WTC11 (cell line): ENCODE measurements at places on chromosomes 7 and 10.

GRCh38 chr10:109961174-109962001 is 38.1 kb upstream of the XPNPEP1 start:
- peak overlapping the region; percentile 78 for H3K27ac ChIP-seq
- H3K27me3 ChIP-seq: no peaks in the 10 kb centered on the region
- H3K4me1 ChIP-seq: peaks cover 46% of the 10 kb centered on the region
- H3K4me3 ChIP-seq: peak overlapping the region; percentile 39
- no peaks in the 10 kb centered on the region for H3K36me3 ChIP-seq

- no peak for DNase-seq
- peaks cover 3% of the 10 kb centered on the region; the same call in 1 of the 2 replicates for H3K36me3 ChIP-seq
- peaks cover 8% of the 10 kb centered on the region for H3K4me1 ChIP-seq
Observed at GRCh38 chr7:90231304-90231703, 13.7 kb upstream of the CFAP69 start.

GRCh38 chr10:132533571-132534260 is 3.9 kb upstream of the INPP5A start:
- peaks cover 24% of the 10 kb centered on the region for H3K4me1 ChIP-seq
- no peak overlapping the region for H3K4me3 ChIP-seq
- no peak overlapping the region for H3K27ac ChIP-seq
- peaks cover 5% of the 10 kb centered on the region for H3K36me3 ChIP-seq
- H3K27me3 ChIP-seq: peaks cover 28% of the 10 kb centered on the region

DNA sequence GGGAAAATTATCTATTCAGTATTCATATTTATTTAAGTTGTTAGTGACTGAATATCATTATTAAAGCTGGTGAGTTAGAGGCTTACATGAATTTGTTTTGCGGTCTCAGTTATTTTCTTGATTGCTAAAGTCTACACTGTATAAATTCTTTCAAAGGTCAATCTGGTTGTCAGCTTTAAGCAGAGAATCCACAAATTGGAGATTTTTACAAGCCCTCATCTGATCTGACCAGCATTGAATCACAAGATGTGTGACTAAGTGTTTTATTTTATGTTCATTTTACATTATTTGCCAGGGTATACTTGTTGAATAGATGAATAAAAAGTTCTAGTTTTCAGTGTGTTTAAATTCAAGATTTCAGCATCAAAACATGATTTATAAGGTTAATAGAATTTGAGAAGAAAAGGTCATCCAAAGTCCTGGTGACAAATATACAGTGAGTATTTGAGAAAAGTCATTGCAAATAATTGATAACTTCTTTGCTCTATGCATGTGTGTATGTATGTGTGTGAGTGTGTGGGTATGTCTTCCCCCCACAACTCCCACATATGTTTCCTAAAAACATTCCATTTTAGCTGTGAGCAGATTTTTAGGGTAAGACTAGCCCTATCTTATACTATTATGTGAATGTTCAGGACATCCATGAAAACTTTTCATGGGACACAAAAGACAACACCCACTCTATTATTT is 4.4 kb downstream of the SEMA3A start:
- no peaks in the 10 kb centered on the region for H3K27me3 ChIP-seq
- peaks cover 45% of the 10 kb centered on the region for H3K4me1 ChIP-seq
- no peak for DNase-seq
- no peak overlapping the region for H3K4me3 ChIP-seq

- DNase-seq: no peak
- no peak overlapping the region for H3K27ac ChIP-seq
- no peak overlapping the region for H3K4me3 ChIP-seq
- no peaks in the 10 kb centered on the region for H3K27me3 ChIP-seq
Observed at GRCh38 chr10:12400266-12400931, 51.1 kb downstream of the CAMK1D start.

DNA sequence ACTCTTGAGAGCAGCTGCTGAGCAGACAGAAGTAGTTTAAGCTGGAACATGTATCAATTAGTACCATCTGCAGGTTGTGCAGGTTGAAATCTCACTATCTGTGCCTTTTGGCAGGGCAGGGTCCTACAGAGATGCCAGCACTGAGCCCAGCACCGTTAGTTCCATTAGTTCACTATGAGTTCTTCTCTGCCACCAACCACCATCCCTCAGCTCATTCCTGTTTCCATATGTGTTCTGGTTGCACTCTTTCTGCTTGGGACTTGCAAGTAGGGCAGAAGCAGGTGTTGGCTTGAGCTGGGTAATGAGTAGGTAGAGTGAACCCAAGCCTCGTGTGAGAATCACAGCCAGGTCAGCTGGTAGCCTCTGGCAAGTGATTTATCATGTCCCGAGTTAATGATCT is 2.8 kb downstream of the SMO start:
- H3K4me3 ChIP-seq: peak overlapping the region; percentile 14; the same call in 1 of the 2 replicates
- peaks cover 25% of the 10 kb centered on the region for H3K36me3 ChIP-seq
- H3K27me3 ChIP-seq: peaks cover 25% of the 10 kb centered on the region
- H3K4me1 ChIP-seq: peaks cover 40% of the 10 kb centered on the region
- no peak for DNase-seq

DNA sequence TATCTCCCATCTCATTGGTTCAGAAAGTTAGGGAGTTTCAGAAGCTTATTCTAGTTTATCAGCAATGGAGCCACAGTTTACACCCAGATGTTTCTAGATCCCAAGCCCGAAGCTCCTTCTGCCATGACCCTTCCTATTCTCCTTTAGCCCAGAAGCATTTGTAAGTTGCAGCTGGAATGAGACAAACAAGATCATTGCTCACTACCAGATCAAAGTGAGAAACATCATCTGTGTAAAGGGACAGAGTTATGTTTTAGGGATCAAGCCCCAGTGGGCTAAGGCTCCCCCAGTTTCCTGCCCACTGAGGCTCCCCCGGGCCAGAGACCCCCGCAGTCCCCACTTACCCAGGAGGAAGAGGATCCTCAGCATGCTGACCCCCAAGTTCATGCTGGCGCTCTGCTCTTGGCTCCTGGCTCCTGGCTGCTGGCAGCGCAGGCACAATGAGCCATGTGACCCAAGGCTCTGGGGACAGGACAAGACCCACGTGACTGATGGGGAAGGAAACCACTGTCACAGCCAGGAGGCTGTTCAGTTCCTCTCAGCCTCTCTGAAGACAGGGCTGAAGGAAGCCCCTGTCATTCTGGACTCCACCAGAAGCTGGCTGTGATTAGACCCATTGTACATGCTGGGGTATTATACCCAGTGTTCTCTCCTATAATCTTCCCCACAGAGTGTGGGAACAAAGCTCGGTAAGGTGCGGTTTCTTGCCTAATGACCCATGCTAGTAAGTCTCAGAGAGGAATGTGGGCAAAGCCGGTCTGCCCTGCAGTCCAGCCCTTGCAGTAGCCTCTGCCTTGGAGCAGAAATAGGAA is at the start of gene TMEM273:
TMEM273 (minus strand) TSS at position 442 of the 812 bp plus-strand sequence; CDS start at position 387, 55 bp downstream.
- no peak within 1 kb of the TSS for H3K27ac ChIP-seq
- no peak for DNase-seq
- 0 out of 2 replicates have a peak, but pooled peaks cover 4% of the 10 kb centered on the region for H3K4me1 ChIP-seq
- H3K4me3 ChIP-seq: no peak within 1 kb of the TSS
- no peaks in the 10 kb centered on the region for H3K36me3 ChIP-seq

DNA sequence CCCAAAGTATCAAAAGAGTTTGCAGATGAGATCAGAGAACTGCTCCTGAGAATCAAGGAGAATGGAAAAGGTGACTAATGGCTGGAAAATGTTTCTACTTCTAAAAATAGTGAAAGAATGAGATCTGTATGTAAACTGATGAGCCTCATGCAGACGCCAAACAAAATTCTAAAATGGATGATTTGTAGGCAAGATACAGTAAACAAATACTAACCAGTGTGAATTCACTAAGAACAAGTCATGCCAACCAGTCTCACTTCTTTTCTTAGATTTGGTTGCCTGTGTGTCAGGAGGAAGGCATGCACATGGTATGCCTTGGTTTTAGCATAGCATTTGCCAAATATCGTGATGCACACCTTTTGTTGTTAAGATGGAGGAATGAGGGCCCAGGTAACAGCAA is 94.9 kb upstream of the PIK3CG start:
- peaks cover 7% of the 10 kb centered on the region; the same call in 1 of the 2 replicates for H3K4me1 ChIP-seq
- no peaks in the 10 kb centered on the region for H3K27me3 ChIP-seq
- no peak overlapping the region for H3K4me3 ChIP-seq
- H3K27ac ChIP-seq: no peak overlapping the region
- H3K36me3 ChIP-seq: no peaks in the 10 kb centered on the region
- DNase-seq: no peak

- no peak for DNase-seq
- H3K4me3 ChIP-seq: no peak overlapping the region
- H3K27ac ChIP-seq: peak overlapping the region; percentile 26; the same call in 1 of the 2 replicates
- H3K27me3 ChIP-seq: no peaks in the 10 kb centered on the region
Observed at GRCh38 chr7:4794591-4795350, 19.3 kb downstream of the AP5Z1 start.

DNA sequence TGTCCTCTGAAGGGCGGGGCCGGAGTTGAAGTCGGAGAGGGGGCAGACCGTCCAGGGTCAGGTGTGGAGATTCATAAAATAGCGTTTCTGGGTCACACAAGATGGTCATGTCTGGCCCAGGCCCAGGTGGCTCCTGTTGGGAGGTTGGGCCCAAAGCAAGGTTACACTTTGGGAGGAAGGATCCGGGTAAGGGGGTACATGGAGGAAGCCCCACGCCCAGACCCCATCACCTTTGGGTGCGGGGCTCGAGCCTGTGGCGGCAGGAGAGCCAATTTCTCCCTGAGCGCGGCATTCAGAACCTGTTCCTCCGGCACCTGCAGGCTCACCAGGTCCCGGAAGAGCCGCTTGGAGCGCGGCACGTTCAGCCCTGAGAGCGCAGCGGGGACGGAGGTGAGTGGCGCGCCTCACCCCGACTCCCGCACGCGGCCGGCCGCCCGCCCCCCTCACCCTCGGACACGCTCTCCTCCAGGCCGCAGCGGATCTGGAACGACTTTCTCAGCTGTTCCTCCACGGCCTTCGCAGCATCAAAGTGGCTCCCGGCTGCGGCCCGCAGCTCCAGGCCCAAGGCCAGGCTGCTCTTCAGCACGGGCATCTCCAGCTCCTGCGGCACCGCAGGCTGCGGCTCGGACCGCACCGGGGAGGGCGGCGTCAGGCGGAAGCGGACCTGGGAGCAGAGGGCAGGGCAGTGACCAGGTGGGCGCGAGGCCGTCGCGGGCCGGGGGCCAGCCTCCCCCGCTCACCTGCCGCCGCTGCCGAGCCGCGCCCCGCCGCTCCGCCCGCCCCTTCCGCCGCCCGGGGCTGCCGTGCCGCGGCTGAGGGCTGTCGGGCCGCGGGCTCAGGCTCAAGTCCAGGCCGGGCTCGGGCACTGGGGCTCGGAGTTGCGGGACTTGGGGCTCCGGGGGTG is 644 bp downstream of the PPP1R35 start:
- H3K36me3 ChIP-seq: peaks cover 27% of the 10 kb centered on the region
- peaks cover 36% of the 10 kb centered on the region for H3K4me1 ChIP-seq
- peak; percentile 47 for DNase-seq

DNA sequence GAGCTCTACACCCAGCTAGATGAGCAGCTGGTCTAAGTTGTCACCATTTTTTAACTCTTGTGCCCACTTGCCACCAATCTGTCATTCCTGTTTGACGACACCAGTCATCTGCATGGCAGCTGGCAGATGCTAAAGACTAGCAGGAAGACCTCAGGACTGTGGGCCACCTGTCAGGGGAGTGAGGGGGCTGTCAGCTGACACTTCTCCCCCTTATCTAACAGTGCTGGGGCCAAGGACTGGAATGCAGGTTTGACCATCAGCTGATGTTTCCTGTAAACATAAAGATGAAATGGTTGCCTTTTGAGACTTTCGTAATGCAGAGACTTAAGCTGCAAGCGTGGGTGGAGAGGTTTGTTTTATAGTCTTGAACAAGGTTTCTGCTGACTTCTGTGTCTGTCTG is 93.5 kb downstream of the WNT2 start:
- no peak overlapping the region for H3K4me3 ChIP-seq
- H3K27ac ChIP-seq: no peak overlapping the region
- no peaks in the 10 kb centered on the region for H3K36me3 ChIP-seq
- DNase-seq: no peak
- H3K4me1 ChIP-seq: peaks cover 8% of the 10 kb centered on the region
- no peaks in the 10 kb centered on the region; the same call in 1 of the 2 replicates for H3K27me3 ChIP-seq

- DNase-seq: no peak
- no peaks in the 10 kb centered on the region for H3K27me3 ChIP-seq
- H3K4me1 ChIP-seq: peaks cover 32% of the 10 kb centered on the region
- H3K4me3 ChIP-seq: no peak overlapping the region
Observed at GRCh38 chr7:7251742-7252141, 69.4 kb downstream of the C1GALT1 start.

DNA sequence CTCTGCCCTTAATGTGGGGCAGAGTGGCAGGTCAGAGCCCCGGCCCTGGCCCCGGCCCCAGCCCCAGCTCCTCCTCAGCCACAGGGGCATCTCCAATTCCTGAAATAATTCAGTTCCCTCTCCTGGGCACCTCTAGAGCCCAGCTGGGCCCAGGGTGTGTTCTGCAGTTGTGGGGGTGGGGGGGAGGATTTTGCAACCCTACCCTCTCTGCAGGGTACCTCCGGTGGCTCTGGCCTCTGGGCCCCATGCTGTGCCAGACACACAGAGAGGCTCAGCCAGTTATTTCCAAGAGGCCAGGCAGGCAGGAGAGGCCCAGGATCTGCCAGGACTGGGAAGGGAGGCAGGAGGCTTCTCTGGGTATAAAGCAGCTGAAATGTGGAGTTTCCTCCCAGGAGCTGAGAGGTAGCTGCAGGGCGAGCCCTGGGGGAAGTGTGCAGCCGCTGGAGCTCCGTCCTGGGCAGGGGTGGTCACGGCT is 47.9 kb downstream of the PWWP2B start:
- DNase-seq: no peak
- no peak overlapping the region for H3K4me3 ChIP-seq
- no peaks in the 10 kb centered on the region for H3K27me3 ChIP-seq
- no peaks in the 10 kb centered on the region for H3K36me3 ChIP-seq

DNA sequence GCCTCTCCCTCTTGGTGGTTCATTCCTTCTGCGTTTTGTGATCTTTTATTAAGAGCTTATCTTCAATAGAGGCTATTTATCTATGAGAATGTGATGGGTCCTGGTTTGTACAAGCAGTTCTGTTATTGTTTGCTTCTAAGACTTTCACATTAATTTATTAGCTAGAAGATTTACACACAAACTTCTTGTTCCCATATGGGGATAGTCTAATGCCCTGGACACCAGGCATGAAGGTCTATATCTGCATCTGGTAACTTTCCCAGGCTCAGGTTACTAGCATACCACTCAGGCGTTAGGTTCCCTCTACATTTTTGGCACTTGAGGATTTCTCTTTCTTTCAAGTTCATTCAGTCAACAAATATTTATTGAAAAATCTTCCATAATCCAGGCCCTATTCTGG is 7.7 kb downstream of the XPNPEP1 start:
- peaks cover 38% of the 10 kb centered on the region for H3K4me1 ChIP-seq
- DNase-seq: no peak
- no peaks in the 10 kb centered on the region for H3K27me3 ChIP-seq
- no peak overlapping the region for H3K27ac ChIP-seq
- peaks cover 10% of the 10 kb centered on the region for H3K36me3 ChIP-seq

GRCh38 chr7:16590424-16590823 is 55.1 kb downstream of the ANKMY2 start:
- H3K27ac ChIP-seq: no peak overlapping the region
- H3K4me3 ChIP-seq: no peak overlapping the region
- peaks cover 4% of the 10 kb centered on the region; the same call in 1 of the 2 replicates for H3K4me1 ChIP-seq
- H3K27me3 ChIP-seq: no peaks in the 10 kb centered on the region
- H3K36me3 ChIP-seq: no peaks in the 10 kb centered on the region

- H3K4me3 ChIP-seq: no peak overlapping the region
- no peak overlapping the region for H3K27ac ChIP-seq
Observed at GRCh38 chr10:8990280-8990987, 935.9 kb downstream of the GATA3 start.
